ENCODE measurements at places on chromosomes 4 and X. TPM values are rescaled to one million over a fixed set of nuclear protein-coding genes. Genes with fewer than 3 reads are reported as not detected.

GRCh38 chr4:4658052-4658451, 116.2 kb upstream of the STX18 start:
- H3K4me1 ChIP-seq = peaks cover 13% of the 10 kb centered on the region
- no peak overlapping the region for H3K27ac ChIP-seq
- DNase-seq = no peak
- H3K27me3 ChIP-seq = no peaks in the 10 kb centered on the region

- no peak overlapping the region for H3K4me3 ChIP-seq
- no peaks in the 10 kb centered on the region for H3K4me1 ChIP-seq
- no peaks in the 10 kb centered on the region for H3K36me3 ChIP-seq
These were observed 6.3 kb downstream of the MEPE start for GRCh38 chr4:87838890-87839591.

GRCh38 chr4:95627709-95628108, 78.9 kb upstream of the UNC5C start:
- no peak overlapping the region for H3K4me3 ChIP-seq
- no peak overlapping the region for H3K27ac ChIP-seq
- no peaks in the 10 kb centered on the region for H3K4me1 ChIP-seq
- H3K27me3 ChIP-seq = no peaks in the 10 kb centered on the region

- no peaks in the 10 kb centered on the region for H3K27me3 ChIP-seq
- H3K4me1 ChIP-seq = no peaks in the 10 kb centered on the region
- H3K4me3 ChIP-seq = no peak overlapping the region
- H3K27ac ChIP-seq = no peak overlapping the region
These were observed 733.7 kb upstream of the CT83 start for GRCh38 chrX:117196481-117196880.

- no peaks in the 10 kb centered on the region for H3K27me3 ChIP-seq
- no peak overlapping the region for H3K27ac ChIP-seq
- H3K36me3 ChIP-seq = no peaks in the 10 kb centered on the region
- no peak overlapping the region for H3K4me3 ChIP-seq
These were observed 20.3 kb upstream of the DYNLT3 start for GRCh38 chrX:37867536-37868153.

- DNase-seq = peak; percentile 80
- no peaks in the 10 kb centered on the region for H3K36me3 ChIP-seq
- H3K4me1 ChIP-seq = peaks cover 2% of the 10 kb centered on the region
- H3K27me3 ChIP-seq = peaks cover 50% of the 10 kb centered on the region
- H3K4me3 ChIP-seq = no peak overlapping the region
These were observed 5.1 kb downstream of the RTL5 start for GRCh38 chrX:72126539-72127140.

GRCh38 chr4:42396752-42397634, at the start of gene SHISA3:
Gene SHISA3 (plus strand): TSS chr4:42397488. CDS start chr4:42398057, 569 bp downstream.
- H3K36me3 ChIP-seq = peaks cover 13% of the 10 kb centered on the region
- DNase-seq = no peak
- peak within 1 kb of the TSS; percentile 28 for H3K27ac ChIP-seq
- H3K27me3 ChIP-seq = peaks cover 2% of the 10 kb centered on the region

DNA sequence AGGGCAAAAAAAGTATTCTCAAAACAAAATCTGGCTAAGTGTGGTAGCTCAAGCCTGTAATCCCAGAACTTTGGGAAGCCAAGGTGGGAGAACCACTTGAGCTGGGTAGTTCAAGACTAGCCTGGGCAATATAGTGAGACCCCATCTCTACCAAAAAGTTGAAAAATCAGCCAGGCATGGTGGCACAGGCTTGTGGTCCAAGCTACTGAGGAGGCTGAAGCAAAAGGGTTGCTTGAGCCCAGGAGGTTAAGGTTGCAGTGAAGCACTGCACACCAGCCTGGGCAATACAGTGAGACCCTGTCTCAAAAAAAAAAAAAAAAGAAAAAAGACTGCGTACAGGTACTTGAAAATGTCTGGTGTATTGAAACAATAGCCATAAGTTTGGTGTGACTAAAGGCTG, 1.7 kb upstream of the SDAD1 start:
- DNase-seq = no peak
- H3K27ac ChIP-seq = no peak overlapping the region
- peaks cover 3% of the 10 kb centered on the region for H3K4me1 ChIP-seq
- H3K36me3 ChIP-seq = no peaks in the 10 kb centered on the region
- no peaks in the 10 kb centered on the region for H3K27me3 ChIP-seq
- H3K4me3 ChIP-seq = no peak overlapping the region

DNA sequence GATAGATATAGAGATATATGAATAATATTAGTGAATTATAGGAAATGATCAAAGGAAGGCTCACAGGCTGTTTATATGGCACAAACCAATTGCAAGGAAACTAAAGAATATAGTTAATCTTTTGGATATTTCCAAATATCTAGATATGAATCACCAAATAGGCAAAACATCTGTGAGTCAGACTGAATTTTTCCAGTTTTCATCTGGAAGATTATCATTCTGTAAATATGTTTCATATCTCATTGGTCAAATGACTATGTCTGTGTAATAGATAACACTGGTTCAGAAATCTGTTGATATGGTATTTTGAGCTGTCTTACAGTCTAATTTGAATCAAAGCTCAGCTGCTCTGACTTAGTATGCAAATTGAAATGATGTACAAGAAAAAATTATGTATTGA, 303.6 kb downstream of the FAM133A start:
- H3K4me3 ChIP-seq = no peak overlapping the region
- no peak overlapping the region for H3K27ac ChIP-seq
- no peaks in the 10 kb centered on the region for H3K36me3 ChIP-seq
- DNase-seq = no peak
- no peaks in the 10 kb centered on the region for H3K27me3 ChIP-seq

GRCh38 chr4:20832826-20833225, 132.6 kb downstream of the PACRGL start:
- H3K36me3 ChIP-seq = no peaks in the 10 kb centered on the region
- no peaks in the 10 kb centered on the region for H3K27me3 ChIP-seq
- H3K4me1 ChIP-seq = no peaks in the 10 kb centered on the region
- peak; percentile 0 for DNase-seq
- H3K27ac ChIP-seq = no peak overlapping the region

DNA sequence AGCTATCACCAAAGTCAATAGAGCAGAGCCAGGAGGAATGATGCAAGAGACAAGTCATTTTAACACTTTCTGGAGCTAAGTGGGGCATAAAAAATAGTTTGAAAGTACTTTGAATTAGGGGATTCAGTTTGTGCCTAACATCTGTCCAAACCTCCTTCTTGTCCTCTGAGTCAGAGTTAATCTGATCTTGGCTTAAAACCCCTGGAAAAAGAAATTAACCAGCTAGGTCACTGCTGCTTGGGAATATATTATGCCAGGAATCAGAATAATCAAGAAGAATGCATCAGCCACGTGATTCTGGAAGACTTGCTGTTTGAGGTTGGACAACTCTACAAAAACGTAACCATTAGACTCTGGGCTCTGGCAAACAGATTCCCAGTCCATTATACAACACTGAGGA, 45.3 kb upstream of the EDA2R start:
- no peak overlapping the region for H3K4me3 ChIP-seq
- DNase-seq = no peak
- no peaks in the 10 kb centered on the region for H3K4me1 ChIP-seq
- H3K27me3 ChIP-seq = no peaks in the 10 kb centered on the region
- H3K27ac ChIP-seq = no peak overlapping the region

GRCh38 chr4:3732076-3733028, 33.8 kb upstream of the ADRA2C start:
- peaks cover 40% of the 10 kb centered on the region for H3K27me3 ChIP-seq
- H3K4me1 ChIP-seq = peaks cover 5% of the 10 kb centered on the region
- no peak for DNase-seq
- no peaks in the 10 kb centered on the region for H3K36me3 ChIP-seq

- H3K4me1 ChIP-seq = no peaks in the 10 kb centered on the region
- H3K36me3 ChIP-seq = no peaks in the 10 kb centered on the region
- no peak for DNase-seq
- no peak overlapping the region for H3K27ac ChIP-seq
- H3K27me3 ChIP-seq = no peaks in the 10 kb centered on the region
These were observed 532.8 kb downstream of the FAT4 start for GRCh38 chr4:125847518-125847917.

DNA sequence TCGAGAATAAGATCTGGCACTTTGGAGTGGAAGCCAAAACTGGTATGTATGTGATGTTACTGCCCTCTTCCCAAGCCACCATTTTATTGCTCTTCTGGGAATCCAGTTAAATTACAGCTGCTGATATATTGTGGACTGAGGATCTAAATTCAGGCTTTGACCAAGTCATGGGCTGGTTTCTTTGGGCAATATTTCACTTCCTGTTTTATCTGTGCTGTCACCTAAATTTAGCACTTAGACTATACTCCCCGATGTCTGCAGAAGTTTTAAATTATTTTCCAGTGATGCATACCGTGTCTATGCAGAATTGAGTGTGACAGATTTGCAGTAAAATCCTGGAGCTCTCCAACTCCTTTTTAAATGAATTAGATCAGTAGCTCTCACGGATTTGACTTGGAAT, 100.0 kb downstream of the TEX13A start:
- no peak overlapping the region for H3K27ac ChIP-seq
- H3K36me3 ChIP-seq = no peaks in the 10 kb centered on the region
- DNase-seq = no peak
- H3K4me3 ChIP-seq = no peak overlapping the region
- H3K4me1 ChIP-seq = no peaks in the 10 kb centered on the region

DNA sequence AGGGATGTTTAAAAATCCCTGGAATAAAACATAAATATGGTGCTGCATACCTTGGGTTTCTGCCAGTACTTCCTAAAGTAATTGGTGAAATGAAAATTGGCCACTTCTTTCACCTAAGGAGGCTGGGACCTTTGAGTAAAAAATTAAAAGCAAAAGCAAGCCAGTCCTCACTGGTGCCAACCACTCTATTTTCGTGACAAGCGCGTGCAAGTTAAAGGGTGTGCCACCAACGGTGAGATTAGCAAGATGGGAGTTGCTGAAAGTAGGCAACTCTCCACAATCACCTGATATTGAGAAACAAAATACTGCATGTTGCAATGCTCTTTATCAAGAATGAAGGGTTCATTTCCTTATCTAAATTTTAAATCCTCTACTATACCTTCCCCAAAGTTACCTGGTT, 19.7 kb upstream of the RTL9 start:
- H3K4me3 ChIP-seq = no peak overlapping the region
- H3K36me3 ChIP-seq = no peaks in the 10 kb centered on the region
- H3K27ac ChIP-seq = no peak overlapping the region
- H3K4me1 ChIP-seq = 0 out of 2 replicates have a peak, but pooled peaks cover 3% of the 10 kb centered on the region
- no peak for DNase-seq

- no peaks in the 10 kb centered on the region for H3K36me3 ChIP-seq
- no peak overlapping the region for H3K4me3 ChIP-seq
- no peak overlapping the region for H3K27ac ChIP-seq
- peaks cover 4% of the 10 kb centered on the region for H3K27me3 ChIP-seq
- peak; percentile 44 for DNase-seq
- H3K4me1 ChIP-seq = no peaks in the 10 kb centered on the region
These were observed 41.0 kb upstream of the GATB start for GRCh38 chr4:151801547-151802516.

DNA sequence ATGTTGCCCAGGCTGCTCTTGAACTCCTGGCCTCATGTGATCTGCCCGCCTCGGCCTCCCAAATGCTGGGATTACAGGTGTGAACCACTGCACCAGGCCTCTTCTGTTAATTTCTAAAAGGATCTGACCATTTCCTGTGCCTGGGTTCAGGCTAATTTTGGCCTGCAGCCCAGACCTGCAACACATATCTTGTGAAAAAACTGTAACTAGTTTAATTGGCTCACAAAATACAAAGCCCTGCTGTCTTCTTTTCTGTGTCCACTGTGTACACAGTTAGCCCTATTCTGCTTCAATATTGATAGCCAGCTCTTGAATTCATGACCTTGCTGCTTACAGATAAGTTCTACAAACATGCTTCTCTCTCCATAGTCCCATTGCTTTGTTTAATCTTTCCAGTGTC, 753.5 kb downstream of the PDHA2 start:
- H3K4me1 ChIP-seq = no peaks in the 10 kb centered on the region
- H3K36me3 ChIP-seq = no peaks in the 10 kb centered on the region
- no peak for DNase-seq
- H3K27me3 ChIP-seq = no peaks in the 10 kb centered on the region
- H3K27ac ChIP-seq = no peak overlapping the region

DNA sequence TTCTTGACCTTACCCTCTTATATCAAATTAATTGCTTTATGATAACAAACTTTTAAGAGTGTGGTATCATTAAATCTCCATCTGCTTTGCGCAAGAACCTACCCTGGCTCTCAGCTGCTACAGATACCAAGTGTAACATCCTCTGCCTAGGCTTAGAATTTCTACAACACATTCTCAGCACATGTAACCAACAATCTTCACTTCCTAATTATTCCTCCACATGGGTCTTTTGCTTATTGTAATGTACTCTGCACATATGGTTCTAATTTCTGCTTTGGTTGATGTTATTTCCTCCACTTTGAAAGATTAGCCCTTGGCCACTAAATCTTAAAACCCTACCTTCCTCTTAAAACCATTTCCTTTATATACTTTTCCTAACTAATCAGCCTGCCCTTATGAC, 242.4 kb downstream of the ARHGAP24 start:
- H3K27me3 ChIP-seq = no peaks in the 10 kb centered on the region
- H3K27ac ChIP-seq = no peak overlapping the region
- H3K4me1 ChIP-seq = no peaks in the 10 kb centered on the region
- no peak for DNase-seq

ASB12 gene
- not detected for total RNA-seq

SHROOM3 gene
- total RNA-seq = 19.5 TPM

CBR4 gene
- 4.5 TPM for total RNA-seq

CENPVL2 gene
- total RNA-seq = not detected

AVPR2 gene
- total RNA-seq = not detected

GPR119 gene
- total RNA-seq = not detected

GABRB1 gene
- 16.1 TPM for total RNA-seq

MAGEA2 gene
- total RNA-seq = not detected

ZAR1 gene
- not detected for total RNA-seq

MAGEB18 gene
- total RNA-seq = not detected

MAGEA4 gene
- total RNA-seq = not detected
